GM13977 (cell line): ENCODE measurements at places on chromosomes 13 and 19.

GRCh38 chr13:49733181-49733951, 42.1 kb upstream of the EBPL start:
- no peak for DNase-seq

GRCh38 chr13:50910485-50910805, 854 bp downstream of the RNASEH2B start:
- no peak for DNase-seq

DNA sequence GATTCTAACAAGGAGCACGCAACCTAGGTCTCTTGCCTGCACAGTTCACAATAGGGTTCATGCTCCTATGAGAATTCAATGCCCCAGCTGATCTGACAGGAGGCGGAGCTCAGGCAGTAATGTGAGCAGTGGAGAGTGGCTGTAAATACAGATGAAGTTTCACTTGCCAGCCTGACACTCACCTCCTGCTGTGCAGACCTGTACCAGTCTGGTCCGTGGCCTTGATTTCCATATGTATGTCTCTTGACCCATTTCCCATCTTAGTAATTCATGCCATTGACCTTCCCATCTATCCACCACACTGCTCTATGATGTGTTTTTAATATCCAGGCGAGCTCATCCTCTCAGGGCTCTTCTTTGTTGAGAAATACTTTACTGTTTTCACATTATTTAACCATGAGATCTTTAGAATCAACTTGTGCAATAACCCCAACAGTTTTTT, 95.2 kb downstream of the LRCH1 start:
- no peak for DNase-seq

- DNase-seq: no peak
Measured at GRCh38 chr19:19514215-19514657, 1.1 kb downstream of the TSSK6 start.
